ENCODE measurements at places on chromosomes 12 and 14. TPM values are rescaled to one million over a fixed set of nuclear protein-coding genes. Genes with fewer than 3 reads are reported as not detected.

- no peak for DNase-seq
These were observed 6.1 kb downstream of the RAPGEF3 start for GRCh38 chr12:47752552-47752951.

GRCh38 chr12:6219980-6220379 is 19.8 kb downstream of the CD9 start:
- no peak for DNase-seq

DNA sequence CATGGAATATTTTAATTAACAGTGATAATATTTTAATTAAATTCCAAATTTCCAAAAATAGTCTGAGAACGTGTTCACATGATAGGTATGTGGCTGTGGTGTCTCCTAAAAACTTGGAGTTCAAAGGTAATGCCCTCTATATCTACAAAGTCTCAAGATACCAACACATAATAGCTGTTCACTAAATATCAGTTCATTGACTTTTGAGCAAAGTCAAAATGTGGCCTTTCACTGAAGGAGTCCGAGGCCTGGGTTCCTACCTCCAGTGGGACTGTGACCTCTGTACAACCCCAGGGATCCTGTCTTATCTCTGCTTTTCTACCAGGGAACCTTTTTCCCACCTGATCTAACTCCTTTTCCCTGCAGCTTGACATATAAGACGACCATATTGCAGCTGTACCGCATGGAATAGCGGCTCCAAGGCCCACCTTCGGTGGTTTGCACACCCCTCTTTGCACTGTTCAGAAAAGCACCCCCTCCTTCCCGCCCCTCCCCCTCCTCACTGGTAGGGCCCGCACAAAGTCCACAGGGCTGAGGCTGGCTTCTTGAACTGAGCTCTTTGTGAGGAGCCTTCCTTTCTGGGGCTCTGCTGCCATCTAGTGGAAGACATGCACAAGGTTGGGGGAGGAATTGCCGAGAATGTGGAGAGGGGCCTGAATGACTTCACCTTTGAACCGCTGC is 3.1 kb downstream of the CCND2 start:
- peak; percentile 94 for DNase-seq

DNA sequence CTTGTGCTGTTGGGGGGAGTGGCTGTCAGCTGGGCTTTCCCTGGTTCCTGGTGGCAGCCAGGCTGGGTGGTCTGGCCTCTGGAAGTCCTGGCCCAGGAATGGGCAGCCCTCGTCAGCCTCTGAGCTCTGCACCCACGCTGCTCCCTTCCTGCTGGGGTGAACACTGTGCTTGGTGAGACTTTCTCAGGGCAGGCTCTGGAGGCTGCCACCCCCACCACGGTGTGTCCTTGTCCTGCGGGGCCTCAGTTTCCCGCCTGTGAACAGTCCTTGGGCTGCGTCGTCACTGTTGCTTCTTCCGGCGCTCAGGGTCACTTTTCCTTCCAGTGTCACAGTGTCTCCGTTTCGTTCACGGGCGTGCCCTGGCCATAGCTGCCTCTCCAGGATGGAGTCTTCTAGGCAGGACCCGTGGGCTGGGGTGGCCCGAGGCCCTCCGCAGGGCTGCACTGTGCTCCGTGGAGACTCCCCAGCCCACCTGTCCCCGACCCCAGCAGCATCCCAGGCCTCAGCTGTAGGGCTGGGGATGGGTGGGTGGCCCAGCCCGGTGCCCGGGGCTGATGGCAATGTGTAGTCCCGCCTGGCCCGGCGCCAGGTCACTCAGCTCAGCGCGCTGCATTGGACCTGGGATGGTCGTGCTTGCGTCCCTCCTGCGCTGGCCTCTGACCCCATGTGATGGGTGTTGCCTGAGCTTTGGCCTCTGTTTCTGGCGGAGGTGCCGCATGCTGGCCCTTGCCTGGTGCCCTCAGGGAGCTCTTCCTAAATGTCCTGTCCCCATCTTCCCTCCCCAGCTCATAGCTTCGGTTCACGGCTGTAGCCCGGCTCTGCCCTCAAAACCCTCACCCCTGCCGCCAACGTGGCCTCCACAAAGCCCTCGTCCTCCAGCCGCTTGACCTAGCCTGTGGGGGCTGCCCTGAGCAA is 6.8 kb downstream of the KIF26A start:
- no peak for DNase-seq

- DNase-seq: peak; percentile 47
These were observed 99.2 kb downstream of the PHETA1 start for GRCh38 chr12:111269718-111270117.

DNA sequence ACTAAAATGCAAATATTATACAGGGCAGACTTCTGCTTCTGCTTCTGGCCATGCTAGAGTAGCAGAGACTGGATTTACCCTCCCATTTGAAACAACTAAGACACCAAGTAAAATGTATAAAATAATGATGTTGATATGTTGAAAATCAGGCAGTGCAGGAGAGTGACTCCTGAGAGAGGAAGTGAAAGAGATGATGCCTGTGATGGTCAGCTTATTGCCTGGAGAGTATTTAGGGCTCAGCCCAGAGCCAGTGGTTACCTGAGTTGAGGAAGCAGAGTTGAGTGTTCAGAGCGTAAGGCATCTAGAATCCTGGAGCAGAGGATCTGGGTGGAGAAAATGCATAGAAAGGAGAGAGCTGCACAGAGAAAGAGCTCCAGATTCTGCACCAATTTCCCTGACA is 131.8 kb upstream of the C14orf180 start:
- no peak for DNase-seq

FLRT2 gene
- polyA plus RNA-seq: 163 TPM

GRCh38 chr14:55519473-55520080 is 60.4 kb upstream of the KTN1 start:
- DNase-seq: no peak

DNA sequence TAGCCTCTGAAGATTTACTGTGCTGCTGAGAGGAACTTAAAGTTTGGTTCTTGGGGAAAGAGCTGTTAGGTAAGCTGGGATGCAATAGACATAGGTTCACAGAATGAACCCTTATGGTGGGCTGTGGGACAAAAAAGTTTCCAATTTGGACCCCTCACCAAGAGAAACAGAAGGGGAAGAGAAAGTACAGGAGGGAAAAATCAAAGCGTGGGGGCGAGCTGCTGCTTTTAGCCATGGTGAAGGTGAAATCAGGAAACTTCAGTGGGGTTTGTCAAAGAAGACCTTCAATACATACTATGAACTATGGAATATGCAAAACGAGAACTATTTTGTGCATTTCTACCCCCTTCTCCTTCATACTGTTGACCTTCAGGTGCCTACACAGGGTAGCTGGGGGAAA is 10.6 kb upstream of the NINJ2 start:
- no peak for DNase-seq

HVCN1 gene
- polyA plus RNA-seq: 9.1 TPM

DNA sequence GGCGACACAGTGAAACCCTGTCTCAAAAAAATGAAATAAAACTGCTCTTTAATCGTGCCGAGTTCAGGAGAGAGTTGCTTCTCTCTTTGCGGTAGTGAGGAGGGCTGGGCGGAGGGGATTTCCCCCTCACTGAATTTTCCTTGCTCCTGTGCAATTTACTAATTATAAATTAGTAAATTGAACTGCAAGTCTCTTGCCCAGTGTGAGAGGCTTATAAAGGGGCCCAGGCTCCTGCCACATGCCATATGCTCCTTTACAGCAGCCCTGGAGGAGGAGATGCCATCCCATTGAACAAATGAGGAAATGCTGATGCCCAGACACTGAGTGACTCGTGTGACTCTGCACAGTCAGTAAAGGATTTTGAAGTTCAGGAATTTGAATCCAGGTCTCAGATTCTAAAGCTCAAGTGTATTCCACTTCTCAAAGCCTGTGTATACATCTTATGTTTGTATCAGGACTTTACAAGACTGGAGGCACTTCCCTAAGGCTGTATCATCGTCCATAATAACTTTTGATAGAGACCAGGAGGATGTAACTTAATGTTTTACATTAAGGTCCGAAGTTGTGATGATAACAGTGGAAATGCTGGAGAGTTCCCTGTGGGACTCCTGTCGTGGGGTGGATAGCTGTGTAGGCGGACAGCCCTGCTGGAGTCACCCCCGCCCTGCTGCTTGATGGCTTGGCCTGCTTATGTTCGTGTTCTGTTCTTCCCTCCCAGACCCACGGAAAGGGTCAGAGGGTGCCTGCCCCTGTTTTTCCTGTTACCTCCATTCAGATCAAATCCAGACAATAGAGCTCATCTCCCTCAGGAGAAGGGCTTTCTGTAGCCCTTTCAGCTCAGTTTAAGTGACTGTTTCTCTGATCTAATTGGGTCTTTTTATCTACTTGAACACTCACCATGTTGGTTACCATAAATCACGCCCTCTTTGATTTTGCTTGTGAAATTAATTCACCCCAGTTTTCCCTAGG is 13.9 kb downstream of the PELI2 start:
- DNase-seq: no peak

PRICKLE1 gene
- 53.7 TPM for polyA plus RNA-seq

DNA sequence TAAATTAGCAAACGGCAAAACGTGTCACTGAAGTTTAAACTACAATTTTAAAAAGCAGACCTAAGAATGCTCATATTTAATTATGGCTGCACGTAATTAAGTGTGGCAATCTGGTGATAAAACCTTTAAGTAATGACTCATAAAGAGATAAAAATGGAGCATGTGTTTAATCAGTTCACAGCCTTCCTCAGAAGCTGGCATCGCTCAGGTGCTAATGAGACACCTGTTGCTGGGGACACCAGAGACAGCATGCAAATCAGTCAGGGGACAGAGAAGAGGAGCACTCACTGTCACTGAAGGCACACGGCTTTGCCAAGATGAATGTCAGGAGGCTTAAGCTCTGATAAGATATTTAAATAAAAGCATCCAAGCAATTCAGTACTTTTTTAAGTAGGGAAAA is 840.3 kb downstream of the GALC start:
- DNase-seq: no peak

RAD9B gene
- polyA plus RNA-seq: 1.1 TPM

TSHR gene
- 0.34 TPM for polyA plus RNA-seq

DNA sequence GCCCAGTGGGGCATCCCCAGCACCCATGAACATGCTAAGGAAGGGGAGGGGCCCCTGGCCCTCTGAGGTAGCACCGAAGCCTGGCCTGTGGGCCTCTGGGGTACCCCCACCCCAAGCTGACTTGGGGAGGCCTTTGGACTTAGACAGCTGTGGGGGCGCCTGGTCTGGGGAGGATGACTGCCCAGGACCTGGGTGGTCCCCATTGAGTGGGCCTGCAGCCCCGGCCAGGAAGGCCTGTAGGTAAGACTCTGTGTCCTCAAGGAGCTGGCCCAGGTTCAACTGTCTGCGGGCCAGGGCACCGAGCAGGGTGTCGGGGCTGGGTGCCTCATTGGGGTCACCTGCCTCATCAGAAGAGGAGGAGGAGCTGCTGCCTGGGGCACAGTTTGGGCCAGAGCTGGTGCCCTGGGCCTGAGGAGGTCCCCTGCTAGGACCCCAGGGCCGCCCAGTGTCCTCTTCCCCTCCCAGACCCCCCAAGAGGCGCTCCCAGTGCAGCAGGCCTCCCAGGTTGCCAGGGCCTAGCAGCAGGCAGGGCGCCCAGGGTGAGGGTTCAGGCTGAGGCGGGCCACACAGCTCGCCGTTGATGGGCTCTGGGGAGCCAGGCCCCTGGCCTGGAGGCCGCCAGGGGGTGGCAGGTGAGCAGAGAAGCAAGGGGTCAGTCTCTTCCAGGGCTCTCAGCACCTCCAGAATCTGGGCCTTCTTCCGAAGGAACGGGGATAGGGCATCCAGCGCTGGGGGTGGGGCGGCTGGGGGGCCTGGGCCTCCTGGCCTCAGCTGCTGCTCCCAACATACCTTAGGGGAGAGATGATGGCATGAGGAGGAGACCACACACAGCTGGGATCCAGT is 31.4 kb downstream of the NCKAP5L start:
- DNase-seq: no peak

DNA sequence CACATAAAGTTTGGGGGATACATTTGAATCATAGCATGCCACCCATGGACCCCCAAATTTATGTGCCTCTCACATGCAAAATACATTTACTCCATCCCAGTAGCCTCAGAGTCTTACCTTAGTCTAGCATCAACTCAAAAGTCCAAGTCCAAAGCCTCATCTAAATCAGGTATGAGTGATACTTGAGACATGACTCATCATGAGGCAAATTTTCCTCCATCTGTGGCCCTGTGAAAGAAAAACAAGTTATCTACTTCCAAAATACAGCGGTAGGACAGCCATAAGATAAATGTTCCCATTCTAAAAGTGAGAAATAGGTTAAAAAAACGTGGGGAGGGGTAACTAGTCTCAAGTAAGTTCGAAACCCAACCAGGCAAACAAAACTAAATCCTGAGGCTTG is 444.2 kb downstream of the SNAPC1 start:
- DNase-seq: no peak

Measured in right renal pelvis (tissue), 4 donors.